ENCODE measurements at places on chromosomes 11 and 22.

DNA sequence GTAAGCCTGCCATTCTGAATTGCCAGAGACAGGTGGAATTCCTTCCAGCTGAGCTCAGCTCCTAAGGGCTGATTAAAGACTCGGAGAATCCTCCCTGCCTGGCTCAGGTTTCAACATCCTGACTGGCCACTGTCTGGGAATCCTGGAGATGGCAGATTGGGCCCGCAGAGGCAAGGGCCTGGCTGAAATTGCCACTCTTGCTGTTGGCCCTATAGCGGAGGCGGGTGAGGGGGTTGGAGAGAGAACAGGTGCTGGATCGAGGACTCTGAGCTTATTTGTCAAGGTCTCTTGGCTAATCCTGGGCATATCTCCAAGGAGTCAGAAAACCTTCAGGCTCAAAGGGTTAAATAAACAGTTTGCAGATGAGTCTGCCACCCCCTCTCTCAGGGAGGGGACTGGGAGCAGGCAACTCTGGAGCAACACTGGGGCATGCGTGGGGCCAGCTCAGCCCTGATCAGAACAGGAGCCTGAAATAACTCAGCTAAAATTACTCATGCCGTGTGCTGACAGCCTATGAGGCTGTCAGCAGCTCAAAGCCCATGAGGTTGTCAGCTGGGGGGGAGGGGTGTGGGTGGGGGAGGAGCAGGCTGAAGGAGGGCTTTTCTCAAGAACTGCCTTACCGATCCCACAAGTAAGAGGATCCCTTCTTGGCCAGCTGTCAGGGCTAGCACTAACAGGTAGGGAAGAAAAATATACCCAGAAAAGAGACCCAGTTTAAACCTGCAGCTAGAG lies 14.7 kb upstream of the MFRP start:
- no peak for DNase-seq

DNA sequence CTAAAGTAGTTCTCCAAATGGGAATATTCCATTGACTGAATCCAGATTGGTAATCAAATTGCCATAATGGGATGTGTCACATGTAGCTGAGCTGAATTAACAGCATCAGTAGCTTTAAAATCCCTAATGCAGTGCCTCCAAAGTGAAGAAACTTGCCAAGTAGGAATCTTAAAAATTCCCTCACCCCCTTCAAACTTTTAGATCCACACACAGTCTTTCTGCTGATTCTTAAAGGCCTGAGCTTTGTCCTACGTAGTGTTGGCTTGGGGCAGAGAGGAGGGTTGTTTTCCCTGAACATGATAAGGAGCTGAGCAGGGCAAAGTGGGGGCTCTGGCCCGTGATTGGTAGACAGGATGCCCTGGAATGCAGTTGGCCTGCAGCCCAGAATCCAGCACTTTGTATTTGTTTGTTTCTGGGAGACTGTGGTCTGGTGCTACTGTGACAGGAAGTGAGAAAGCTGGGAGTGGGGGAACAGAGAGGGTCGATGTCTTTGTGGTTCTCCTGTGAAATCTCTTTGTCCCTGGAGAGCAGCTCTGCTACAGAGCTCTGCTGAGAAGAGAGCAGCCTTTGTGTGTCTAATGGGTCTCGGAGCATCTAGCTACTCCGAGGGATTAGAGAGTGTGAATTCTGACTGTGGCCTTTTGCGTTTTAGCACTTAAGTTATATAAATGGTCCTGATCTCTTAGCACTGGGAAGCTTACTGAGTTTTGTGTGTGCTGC lies 16.9 kb downstream of the CTNND1 start:
- no peak for DNase-seq

- no peak for DNase-seq
Measured at GRCh38 chr11:105357764-105358163, 218.2 kb upstream of the CARD18 start.

DNA sequence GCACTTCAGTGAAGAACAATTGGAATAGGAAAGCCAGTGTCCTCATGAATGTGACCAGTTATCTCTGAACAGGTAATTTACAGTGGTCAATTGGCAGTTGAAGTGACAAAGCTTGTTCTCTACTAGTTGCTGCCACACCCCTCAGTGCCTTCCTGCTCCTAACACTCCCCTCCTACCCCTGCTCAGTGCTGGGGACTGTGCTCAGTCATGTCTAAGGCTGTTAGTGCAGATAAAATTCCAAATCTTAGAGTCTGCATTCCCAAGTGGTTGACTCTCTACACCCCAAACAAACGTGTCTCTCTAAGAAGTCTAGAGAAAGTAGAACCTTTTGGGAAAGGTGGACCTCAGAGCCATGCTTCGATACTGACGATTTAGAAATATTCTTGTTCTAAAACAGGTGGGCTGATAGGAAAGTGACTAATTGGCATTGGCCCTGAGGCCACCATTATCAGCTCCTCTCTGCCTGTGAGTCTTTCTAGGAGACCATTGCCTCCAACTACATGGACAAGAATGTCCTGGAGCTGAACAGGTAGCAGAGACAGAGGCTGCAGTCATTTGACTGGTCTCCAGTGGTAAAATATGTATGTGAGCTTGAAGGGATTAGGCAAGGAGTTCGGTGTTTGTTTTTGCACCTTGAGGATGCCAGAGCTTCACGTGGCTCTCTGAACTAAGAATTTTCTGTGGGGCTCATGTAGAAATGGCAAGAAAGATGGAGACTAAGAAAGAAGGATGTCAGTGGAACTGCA lies 22.1 kb upstream of the NNMT start:
- DNase-seq, result no peak

GRCh38 chr11:23226331-23227077 lies 366.2 kb upstream of the CCDC179 start:
- DNase-seq, result no peak

- no peak for DNase-seq
Measured at GRCh38 chr11:35114906-35115687, 23.9 kb upstream of the CD44 start.

DNA sequence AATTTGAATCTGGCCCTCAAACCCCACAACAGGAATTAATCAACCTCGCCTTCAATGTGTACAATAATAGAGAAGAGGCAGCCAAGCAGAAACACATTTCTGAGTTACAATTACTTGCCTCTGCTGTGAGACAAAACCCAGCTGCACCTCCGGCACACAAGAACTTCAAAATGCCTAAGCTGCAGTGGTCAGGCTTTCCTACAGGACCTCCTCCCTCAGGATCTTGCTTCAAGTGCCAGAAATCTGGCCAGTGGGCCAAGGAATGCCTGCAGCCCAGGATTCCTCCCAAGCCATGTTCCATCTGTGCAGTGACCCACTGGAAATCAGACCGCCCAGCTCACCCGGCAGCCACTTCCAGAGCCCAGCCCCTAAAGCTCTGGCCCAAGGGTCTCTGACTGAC lies 3.4 kb upstream of the NDUFC2 start:
- no peak for DNase-seq

DNA sequence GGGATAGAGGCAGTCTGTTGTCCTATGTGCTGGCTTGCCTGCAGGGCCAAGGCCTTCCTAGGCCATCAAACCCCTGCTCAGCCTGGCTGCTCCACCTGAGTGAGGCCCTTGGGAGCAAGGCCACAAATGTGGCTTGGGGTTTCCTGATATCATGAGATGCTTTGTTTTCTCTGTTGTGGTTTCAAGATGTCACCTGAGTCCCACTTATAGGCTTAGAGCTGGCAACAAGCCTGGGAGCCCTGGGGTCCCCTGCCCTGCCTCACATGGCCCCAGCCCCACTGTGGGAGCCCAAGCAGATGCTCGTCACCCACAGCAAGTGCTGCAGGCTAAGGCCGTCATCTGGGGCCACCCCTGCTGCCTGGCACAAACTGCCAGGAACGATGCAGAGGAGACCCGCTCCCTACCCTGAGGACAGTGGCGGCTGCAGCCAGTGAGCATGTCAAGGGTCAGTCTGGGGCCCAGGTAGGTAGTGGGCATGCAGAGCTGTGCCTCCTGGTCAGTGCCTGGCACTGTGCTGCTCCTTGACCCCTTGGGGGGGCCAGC lies 75.4 kb upstream of the KCNQ1OT1 start:
- no peak for DNase-seq

- peak; percentile 48 for DNase-seq
Measured at GRCh38 chr22:25235547-25236290, 16.3 kb downstream of the CRYBB2 start.

- no peak for DNase-seq
Measured at GRCh38 chr11:1546077-1546535, 26.0 kb downstream of the DUSP8 start.

DNA sequence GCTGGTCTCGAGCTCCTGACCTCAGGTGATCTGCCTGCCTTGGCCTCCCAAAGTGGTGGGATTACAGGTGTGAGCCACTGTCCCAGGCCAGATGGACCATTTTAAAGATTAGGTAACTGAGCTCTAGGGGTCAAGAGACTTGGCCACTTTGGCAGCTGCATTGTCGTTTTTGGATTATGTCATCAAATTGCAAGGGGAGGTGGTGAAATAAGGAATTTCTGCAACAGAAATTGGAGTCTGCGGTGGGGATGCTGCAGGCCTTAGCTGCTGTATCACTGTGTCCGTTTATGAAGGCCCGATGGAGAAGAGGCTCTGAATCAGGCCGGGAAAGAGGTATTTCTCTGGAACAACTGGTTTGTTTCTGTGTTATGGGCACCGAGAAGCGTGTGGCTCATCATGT lies 34.6 kb downstream of the PTPRJ start:
- DNase-seq, result no peak

DNA sequence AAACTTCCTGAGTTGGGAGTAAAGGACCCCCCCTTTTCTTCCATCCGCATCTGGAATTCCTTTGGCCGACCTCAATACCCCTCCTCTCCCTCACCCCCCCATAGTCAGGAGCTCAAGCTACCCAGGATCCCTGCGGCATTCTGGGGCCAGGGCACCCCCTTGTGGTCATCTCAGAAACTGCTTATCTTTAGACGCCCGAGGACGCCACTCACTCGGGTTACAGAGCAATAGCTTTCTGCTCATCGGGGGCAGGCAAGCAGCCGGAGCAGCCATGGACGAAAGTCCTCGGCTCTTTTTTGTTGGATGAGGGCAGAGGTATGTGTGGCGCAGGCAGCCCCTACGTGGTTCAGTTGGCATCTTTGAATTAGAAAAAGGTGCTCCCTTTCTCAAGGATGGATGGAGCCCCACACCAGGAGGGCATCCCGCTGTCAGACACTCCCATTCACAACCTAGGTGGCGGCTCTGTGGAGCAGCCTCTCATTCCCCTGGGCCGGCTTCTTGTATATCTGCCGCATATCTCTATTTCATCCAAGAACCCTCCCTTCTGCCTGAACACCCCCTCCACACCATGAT lies 2.3 kb downstream of the C1QTNF5 start:
- DNase-seq, result peak; percentile 57

DNA sequence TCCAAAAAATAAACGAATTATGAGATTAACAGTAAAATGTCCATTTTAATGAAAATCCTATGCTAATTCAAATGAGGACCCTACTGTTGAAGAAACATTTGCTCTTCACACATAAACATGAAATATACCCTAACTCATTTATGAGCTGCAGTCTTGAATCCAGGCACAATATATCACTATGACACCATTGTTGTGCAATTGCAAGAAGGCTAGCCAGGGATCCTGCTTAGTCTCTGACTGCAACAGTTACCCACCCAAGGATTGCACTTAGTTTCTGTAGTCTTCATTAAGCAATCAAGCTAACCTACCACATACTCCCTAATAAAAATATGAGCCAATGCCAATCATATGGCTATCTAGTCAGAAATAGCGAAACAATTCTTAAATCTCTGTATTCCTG lies 981.0 kb upstream of the FAT3 start:
- DNase-seq, result no peak

GRCh38 chr11:1970956-1971355 lies 23.8 kb downstream of the MRPL23 start:
- peak; percentile 10 for DNase-seq

DNA sequence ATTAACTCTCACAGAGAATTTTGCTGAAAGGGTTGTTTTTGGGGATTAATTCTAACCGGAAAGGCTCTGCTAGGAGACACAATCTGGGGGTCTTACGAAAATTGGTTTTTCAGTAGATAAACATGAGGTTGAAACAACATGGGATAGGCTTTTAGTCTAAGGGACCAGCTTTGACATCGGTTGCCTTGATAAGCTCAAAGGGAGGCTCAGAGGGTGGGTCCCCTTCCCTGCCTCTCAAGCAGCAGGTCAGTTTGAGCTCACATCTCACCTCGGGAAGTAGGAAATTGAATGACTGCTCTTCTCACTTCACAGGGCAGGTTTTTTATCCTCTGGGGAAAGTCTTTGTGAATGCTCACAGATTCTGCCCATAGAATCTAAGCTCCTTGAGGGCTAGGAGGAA lies 70.2 kb upstream of the KIRREL3 start:
- no peak for DNase-seq

- no peak for DNase-seq
Measured at GRCh38 chr22:31118046-31118820, 4.5 kb upstream of the INPP5J start.

DNA sequence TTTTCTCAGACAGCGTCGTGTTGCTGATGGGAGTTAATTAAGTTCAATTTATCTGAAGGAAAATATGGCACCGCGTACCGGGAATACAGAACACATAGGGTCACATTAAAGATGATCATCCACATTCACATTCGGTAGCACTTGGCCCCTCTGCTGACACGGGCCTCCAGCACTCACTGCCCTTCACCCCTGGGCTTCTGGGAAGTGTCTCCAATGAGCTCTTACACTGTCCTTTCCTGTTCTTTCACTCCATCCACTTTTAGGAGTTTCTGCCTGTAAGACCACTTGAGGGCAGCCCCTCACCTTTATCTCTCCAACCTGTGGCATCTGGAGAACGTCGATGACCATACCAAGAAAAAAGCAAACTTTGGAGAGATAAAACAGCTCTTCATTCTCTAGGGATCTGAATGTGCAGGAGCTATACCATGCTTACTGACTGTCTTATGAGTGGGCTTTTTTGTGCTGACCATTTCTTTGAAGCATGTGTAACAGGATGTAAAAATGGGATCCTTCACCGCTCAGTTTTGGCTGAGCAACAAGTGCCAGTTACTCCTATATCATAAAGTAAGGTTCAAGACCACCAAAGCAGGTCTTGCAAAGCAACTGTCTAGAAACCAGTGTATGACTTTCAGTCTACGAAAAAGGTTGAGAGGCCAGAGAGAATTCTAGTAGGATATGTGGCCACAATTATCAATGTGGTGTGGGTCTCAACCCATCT lies 1.1 kb upstream of the SERGEF start:
- peak; percentile 2 for DNase-seq

DNA sequence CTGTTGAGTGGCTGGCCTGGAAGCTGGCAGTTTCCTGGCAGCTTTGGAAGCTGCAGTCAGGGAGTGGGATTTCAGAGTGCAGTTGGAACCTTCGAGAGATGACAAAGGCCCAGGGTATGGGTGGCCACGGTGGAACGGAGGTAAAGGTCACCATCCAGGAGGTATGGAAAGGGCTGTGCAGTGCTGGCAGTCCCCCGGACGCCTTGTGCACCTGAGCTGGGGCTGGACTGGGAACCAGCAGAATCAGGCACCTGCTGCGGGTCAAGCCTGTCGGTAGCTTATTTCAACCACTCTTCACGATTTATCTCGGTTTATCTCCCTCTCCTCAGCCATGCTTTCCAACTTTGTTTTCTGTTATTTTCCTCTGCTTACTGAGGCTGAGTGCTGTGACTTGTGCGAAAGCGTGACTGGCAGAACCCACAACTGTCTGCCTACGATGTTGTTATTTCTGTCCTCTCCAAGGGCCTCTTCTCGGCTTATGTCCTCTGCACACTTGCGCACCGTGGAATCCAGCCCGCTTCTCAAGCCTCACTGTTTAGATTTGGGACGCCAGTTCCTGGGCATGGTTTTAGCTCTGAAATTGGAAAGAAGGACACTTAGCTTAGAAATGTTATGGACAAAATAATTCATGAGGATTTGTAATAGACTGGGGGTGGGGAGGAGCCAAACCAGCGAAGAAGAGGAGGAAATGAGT lies 24.0 kb upstream of the ATXN10 start:
- no peak for DNase-seq

- no peak for DNase-seq
Measured at GRCh38 chr11:126080161-126080941, 17.7 kb upstream of the CDON start.

- DNase-seq, result no peak
Measured at GRCh38 chr11:61134801-61135257, 26.4 kb downstream of the VPS37C start.
